ENCODE measurements at places on chromosomes 7 and 10.

- no peak for DNase-seq
Measured at GRCh38 chr10:59047957-59048618, 128.4 kb upstream of the PHYHIPL start.

DNA sequence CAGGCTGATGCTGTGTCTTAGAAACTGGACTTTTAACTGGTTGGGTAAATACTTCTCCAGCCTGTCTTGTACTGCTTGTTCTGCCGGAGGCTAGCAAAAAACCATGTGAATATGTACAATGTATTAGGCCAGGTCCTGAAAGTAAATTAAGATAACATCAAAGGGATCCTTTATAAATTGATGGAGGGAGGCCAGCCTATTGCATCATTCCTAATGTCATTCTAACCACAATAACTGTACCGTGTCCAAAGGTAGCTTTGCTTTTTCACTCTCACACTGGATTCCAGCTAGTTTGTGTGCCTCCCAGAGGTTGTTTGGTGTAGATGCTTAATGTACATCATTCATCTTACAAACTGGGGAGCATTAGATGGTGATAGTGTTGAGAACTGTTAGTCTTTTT lies 91.2 kb upstream of the SEM1 start:
- DNase-seq = no peak

DNA sequence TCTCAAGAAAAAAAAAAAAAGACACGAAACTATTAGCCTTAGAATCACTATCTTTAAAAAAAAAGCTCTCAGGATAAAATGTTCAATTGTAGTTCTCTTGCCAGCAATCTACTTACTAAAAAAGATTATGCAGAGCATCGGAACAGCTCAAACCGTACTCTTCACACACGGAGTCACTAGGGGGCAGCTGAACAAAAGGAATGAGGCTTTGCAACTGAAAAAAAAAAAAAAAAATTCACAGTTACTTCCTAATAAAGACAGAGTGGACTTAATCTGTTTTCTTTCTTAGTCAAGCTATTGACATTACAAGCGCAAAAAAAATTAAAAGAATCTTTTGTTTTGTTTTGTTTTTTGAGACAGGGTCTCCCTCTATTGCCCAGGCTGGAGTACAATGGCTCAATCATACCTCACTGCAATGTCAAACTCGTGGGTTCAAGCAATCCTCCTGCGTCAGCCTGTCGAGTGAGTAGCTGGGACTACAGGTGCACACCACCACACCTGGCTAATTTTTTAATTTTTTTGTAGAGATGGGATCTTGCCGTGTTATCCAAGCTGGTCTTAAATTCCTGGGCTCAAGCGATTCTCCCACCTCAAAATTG lies 11.5 kb downstream of the PMS2 start:
- DNase-seq = peak; percentile 21

DNA sequence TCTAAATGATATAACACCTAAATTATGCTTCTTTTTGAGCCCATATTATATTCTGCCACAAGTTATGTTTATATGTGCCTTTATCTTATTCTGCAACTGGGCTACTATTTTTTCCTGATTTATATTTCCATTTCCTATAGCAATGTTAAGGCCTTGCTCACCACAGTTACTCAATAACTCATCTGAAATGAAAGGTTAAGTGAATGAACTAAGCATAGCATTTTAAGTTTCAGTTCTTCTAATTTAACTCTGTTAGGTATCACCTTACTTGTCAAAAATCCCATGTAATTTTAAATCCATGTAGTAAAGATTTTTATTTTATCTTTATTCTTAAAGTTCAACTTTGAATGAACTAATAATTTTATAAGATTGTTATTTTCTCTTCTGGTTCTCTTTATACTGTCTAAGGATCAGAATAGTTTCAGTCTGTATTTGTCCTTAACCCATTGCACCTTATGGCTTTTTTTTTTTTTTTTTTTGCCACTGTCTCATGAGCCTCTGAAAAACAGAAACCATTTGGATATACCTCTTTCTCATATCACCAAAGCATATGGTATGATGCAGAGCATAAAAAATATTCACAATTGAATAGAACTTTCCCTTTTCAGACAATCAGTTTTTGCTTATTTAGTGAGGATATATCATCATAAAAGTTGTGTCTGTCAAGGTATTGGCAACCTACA lies 301.8 kb upstream of the ZWINT start:
- DNase-seq = no peak

- DNase-seq = peak; percentile 67
Measured at GRCh38 chr7:101169838-101170551, 4.6 kb upstream of the VGF start.

GRCh38 chr10:1543596-1543995 lies 193.7 kb downstream of the ADARB2 start:
- DNase-seq = no peak

- no peak for DNase-seq
Measured at GRCh38 chr7:25994433-25994994, 157.5 kb upstream of the NFE2L3 start.

DNA sequence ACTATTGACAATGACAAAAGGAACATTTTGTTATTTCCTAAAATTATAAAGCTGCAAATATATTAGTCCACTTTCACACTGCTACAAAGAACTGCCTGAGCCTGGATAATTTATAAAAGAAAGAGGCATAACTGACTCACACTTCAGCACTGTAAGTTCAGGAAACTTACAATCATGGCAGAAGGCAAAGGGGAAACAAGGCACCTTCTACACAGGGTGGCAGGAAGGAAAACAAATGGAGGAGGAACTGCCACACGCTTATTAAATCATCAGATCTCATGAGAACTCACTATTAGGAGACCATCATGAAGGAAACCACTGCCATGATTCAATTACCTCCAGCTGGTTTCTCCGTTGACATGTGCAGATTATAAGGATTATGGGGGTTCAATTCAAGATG lies 203.1 kb downstream of the TPK1 start:
- no peak for DNase-seq

- peak; percentile 38 for DNase-seq
Measured at GRCh38 chr10:22253580-22253882, 35.7 kb upstream of the EBLN1 start.

- DNase-seq = no peak
Measured at GRCh38 chr10:5089865-5090264, 4.3 kb upstream of the AKR1C3 start.

DNA sequence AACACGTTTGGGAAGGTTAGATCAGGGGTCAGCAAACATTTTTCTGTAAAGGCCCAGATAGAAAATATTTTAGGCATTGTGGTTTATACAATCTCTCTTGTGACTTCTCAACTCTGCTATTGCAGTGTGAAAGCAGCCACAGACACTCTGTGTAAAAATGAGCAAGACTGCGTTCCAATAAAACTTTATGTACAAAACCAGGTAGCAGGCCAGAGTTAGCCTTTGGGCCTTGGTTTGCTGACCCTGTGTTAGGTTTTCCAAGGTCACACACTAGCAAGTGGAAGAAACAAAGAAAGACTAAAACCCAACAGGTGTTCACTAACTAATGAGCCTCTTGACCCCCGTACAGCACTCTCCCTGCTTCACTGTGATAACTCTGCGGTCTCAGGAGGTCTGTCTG lies 14.9 kb upstream of the PAXIP1 start:
- no peak for DNase-seq

DNA sequence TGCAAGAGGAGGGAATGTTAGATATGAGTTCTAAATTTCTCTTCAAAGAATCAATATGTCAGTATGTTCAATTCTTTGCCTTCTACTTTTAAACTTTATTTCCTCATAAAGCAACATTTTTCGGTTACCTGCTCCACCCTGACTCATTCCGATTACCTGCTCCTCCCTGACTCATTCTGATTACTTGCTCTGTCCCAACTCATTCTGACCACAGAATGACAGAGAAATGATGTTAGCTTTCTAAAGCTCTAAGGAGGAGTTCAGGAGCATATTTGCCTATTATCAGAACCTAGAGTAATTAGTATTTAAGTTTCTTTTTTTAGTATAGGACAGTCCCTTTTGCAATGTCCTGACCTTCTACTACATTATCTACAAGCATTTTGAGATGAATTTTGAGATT lies 24.5 kb upstream of the PPP1R9A start:
- no peak for DNase-seq

GRCh38 chr10:110007161-110007700 lies 553 bp upstream of the ADD3 start:
- DNase-seq = no peak

GRCh38 chr10:28331841-28332240 lies 29.0 kb upstream of the MPP7 start:
- DNase-seq = no peak

DNA sequence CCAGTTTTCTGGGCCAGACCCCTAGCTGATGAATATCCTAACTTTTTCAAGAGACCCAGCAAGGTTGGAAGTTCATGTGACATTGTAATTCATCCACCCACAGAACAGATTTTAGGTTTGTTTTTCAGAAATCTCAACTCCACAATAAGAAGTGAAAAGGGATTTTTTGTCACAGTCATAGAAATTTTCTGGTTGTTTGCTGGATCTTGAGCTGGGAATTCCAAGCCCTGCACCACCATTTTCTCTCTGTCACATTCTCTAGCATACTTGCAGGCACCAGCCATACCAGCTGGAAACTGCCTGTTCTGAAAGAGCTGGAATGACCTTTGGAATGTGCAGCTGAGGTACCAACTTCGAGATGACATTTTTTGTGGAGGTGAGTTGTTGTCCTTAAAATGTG lies 8.5 kb downstream of the TAS2R60 start:
- no peak for DNase-seq

GRCh38 chr7:38198366-38198765 lies 20.3 kb downstream of the STARD3NL start:
- DNase-seq = no peak

DNA sequence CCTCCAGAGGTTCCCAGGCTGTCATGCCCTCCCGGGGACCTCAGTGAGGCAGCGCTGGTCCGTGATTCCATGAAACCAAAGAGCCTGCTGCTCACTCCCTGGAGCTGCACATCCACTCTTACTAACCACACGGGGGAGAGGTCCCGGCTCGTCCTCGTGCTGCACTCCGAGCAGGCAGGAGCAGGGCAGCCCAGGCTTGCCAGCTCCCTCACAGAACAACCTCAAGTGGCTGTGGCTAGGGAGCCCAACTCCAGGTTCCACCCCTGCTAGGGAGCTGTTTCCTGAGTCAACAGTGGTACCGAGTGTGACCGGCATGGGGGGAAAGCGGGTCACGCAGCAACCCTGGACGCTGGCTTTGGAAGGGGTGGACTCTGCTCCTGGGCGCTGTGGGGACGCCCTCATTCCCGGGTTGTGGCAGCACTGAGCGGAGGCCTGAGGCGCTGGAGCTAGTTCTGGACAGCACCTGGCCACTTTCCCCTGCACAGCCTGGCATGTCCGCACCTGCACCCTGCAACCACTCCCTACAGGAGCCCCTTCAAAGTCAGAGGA lies 27.9 kb upstream of the PPP2R2D start:
- no peak for DNase-seq

- DNase-seq = peak; percentile 51
Measured at GRCh38 chr10:61750943-61751471, 88.3 kb downstream of the CABCOCO1 start.

DNA sequence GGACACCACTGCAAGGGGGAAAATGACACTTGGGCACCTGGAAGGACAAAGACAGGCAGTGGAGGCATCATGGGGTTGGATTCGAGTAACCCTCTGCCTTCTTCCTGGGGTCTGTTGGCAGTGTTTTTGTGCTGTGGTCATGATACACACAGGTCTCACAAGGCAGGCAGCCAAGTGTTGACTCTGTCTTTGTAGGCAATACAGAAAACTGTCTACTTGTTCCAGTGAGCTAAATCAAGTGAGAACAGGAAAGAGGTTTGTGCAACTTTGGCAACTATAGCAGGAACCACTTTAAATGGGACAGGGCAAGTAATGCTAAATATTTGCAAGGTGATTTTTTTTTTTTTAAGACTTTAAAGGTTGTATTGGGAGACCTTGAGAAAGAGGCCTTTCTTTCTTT lies 578.6 kb upstream of the GALNT17 start:
- DNase-seq = no peak

GRCh38 chr7:111333010-111333409 lies 229.3 kb downstream of the IMMP2L start:
- no peak for DNase-seq

GRCh38 chr10:33661580-33662336 lies 327.3 kb upstream of the NRP1 start:
- DNase-seq = no peak

GRCh38 chr10:69842020-69842419 lies 40.3 kb downstream of the COL13A1 start:
- DNase-seq = no peak

GRCh38 chr10:30238836-30239235 lies 110.2 kb downstream of the MTPAP start:
- DNase-seq = no peak

DNA sequence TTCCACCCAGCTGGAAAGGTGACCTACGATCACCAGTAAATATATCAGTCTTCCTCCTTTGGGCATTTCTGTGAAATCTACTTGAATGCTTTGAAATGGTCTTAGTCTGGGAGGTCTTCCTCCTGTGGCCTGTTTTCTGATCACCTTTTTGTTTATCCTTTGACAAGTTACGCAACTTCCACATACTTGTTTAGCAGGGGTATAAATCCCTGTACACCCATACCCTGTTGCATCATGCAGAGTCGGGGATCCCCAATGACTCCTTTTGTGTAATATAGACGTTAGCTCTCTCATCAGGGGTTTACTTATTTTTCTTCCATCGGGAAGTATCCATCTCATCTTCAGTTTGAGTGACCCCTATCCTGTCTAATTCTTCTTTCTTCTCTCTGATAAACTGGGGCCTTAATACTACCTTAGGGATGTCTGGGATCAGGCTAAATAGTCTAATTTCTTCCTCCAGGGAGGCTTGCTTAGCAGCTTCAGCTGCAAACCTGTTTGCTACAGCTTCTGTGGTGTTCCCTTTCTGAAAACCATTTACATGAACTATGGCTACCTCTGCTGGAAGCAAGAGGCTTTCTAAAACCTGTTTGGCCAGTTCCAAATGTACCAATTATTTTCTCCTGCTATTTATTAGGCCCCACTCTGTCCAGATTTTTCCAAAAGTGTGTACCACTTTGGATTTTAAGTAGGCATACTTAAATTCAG lies 25.8 kb downstream of the MAPK8 start:
- no peak for DNase-seq

GRCh38 chr7:108232076-108232475 lies 101.9 kb upstream of the LAMB4 start:
- DNase-seq = no peak

GRCh38 chr7:109003742-109004141 lies 434.1 kb downstream of the DNAJB9 start:
- no peak for DNase-seq

All from activated effector memory CD4-positive, alpha-beta T cell treated with Interleukin-2 at 50 U/mL for 16 hours (primary cell).